Stimulated activated CD8-positive, alpha-beta memory T cell treated with anti-CD3 and anti-CD28 coated beads, Interleukin-7, amount 100 ng/mL, for 48 hours (primary cell): ENCODE measurements at places on chromosomes 3 and 15.
A peak's percentile ranks its signal among the peaks of the same experiment; 100 is the strongest.

- no peak for DNase-seq
Observed at GRCh38 chr3:69932501-69932900, 67.0 kb upstream of the SAMMSON start.

DNA sequence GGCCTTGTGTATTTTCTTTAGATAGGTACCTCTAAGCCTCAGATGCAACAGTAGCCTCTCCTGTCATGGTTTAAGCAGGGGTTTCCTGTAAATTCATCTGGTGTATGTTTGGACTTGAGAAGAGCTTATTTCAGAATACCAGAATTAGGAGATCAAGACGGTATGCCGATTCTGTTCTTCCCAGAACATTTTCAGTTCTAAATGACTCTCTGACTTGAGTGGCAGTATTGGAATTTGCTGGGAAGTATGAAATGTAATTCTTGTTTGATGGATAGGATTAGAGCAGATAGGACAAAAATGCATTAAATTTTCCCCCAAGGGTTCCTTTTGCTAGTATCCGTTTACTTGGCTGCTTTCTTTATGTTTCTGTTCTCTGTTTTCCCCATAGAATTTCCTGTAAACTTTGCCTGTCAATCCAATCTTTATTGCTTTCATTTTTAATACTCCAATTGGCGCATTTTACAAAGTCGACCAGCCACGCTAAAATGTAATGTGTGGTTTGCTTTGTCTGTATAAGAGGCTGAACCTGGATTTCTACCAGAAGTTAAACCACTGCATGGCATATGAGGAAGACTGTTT lies 612.2 kb downstream of the RBMS3 start:
- DNase-seq: no peak

- DNase-seq: no peak
Observed at GRCh38 chr15:100597862-100598261, 4.1 kb downstream of the LINS1 start.

- no peak for DNase-seq
Observed at GRCh38 chr3:90091549-90091948, 984.1 kb downstream of the EPHA3 start.

GRCh38 chr3:170078620-170079281 lies 41.0 kb downstream of the GPR160 start:
- DNase-seq: no peak

GRCh38 chr3:166734734-166735133 lies 645.4 kb downstream of the ZBBX start:
- DNase-seq: no peak

DNA sequence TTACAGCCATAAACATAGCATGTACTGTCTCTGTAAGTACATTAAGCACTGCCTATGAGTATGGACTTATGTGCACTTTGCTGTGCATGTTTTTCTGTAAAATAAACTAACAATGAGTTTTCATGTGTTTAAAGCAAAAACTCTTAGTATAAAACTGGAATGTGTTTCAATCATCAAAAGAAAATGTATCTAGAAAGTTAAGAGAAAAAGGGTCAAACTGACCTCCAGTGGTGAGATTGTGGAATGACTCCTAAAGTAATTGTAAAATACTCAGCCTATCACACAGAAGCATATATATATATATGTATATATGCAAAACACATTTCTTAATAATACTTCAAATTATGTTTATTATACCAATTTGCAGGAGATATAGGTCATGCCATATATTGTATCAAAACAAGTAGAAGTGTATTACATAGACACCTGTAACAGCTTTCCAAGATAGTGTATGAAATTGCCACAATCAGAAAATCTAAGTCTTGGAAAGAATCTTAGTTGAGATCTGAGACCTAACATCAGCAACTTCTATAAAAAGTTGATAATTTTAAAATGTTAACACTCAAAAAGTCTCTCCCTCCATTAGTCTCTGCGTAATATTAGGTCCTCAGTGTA lies 199.6 kb downstream of the FMN1 start:
- DNase-seq: no peak

GRCh38 chr3:9040996-9041395 lies 77.7 kb upstream of the RAD18 start:
- DNase-seq: no peak

DNA sequence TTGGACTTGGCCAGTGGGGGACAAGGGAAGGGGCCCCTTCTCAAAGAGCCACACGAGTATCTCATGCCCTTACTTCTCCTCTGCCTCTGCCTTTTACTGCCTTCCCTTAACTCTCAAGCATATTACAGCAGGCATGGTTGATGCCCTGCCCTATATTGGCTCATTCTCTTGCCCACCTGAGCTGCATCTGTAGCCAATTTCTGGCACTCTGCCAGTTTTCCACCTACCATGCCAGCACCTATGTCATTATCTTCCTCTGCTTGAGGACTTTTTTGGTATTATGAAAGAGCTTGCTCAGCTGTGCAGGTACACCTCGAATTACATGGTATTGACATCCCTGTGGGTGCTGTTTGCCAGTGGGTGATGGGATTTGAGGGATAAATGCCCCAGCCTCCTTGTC lies 181.8 kb downstream of the OXSM start:
- no peak for DNase-seq

DNA sequence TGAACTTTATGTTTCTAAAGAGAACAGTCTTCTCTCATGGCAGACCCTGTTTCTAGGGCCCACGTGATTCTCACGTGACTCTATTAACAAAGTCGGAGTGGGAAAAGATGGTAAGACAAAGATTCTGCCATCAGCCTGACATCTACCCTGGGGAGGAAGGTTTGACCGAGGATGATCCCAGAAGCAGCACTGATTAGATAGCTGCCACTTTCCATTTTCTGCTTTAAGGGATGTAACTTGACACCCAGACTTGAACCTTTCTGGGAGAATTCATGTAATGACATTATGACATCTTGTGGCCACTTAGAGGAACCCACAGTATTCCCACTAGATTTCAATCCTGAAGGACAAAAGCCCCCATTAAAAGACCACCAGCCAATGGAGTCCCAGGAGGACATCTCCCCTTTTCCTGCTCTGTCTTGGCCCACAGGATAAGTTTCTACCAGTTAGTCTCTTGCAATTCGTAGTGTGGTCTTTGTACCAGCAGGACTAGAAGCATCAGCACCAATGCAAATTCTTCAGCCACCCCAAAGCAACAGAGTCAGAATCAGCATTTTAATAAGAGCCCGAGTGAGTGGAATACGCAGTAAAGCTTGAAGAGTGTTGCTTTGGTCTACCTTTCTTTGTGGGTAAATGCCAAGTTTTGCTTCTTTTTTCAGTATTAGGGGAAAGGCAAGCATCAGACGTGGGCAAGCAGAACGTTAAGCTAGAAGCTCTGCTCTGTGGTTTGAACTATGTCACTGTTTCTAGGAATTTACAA lies 480.5 kb upstream of the PROK2 start:
- no peak for DNase-seq

GRCh38 chr3:196611761-196612483 lies 27.6 kb upstream of the NRROS start:
- no peak for DNase-seq

DNA sequence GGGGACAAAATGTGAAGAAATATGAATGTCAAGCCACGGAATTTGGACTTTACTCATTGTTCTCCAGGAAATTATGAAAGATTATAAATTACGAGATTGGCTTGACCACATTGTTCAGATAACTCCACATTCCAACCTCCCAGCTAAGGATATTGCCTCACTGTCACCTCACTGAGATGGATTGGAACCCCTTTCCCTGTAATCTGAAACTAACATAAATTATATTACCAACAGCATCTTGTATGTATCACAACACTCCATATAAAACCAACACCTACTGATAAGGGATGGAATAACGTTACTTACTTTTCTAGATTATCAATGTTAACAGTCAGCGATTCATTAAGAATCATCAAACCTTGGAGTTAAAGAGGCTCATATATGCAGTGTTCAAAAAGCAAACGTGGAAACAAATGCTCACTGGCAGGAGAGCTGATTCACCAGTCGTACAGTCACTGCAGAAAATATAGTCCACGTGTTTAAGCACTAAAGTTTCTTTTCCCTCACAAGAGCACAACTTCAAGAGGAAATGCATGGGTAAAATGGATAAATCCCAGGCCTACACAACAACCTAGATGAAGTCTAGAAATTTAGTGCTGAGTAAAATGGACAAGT lies 451.5 kb downstream of the FGF12 start:
- no peak for DNase-seq

- no peak for DNase-seq
Observed at GRCh38 chr3:10520072-10520471, 14.7 kb upstream of the ATP2B2 start.

DNA sequence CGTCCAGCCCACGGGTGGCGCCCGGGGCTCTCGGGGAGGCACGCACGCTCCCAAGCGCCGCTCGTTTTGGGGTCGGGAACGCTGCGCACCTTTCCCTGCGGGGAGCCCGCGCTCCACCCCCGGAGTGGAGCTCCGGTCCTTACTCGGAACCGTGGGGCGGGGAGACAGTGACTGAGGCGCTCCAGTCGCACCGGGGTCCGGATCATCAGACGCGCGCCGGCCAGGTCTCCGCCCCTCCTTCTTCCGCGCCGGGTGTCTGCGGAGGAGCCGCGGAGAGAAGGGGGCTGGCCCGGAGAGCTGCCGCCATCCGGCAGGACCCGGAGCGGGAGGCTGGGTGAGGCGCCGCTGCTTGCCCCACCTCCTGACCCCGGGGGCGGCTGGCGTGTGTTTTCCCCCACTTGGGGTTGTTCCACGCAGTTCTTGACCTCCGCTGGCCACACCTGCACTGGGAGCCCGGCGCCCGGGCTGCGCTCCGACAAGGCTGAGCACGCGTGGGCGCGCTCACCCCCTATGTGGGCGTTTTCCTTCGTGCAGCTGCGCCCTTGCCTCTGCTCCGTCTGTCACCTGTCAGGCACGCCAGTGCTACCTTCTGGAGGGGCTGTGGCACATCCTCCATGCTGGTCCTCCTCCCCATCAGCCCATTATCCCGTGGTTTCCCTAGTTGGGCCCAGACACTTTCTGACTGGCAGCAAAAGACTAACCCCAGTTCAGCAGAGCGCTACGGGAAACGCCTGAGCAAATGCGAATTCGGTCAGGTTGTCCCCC lies at the start of gene MCF2L2:
Gene MCF2L2, minus strand, starts transcription at position 173 of the 765 bp plus-strand sequence. CDS start 642 bp downstream, outside the sequence.
- DNase-seq: peak; percentile 75

DNA sequence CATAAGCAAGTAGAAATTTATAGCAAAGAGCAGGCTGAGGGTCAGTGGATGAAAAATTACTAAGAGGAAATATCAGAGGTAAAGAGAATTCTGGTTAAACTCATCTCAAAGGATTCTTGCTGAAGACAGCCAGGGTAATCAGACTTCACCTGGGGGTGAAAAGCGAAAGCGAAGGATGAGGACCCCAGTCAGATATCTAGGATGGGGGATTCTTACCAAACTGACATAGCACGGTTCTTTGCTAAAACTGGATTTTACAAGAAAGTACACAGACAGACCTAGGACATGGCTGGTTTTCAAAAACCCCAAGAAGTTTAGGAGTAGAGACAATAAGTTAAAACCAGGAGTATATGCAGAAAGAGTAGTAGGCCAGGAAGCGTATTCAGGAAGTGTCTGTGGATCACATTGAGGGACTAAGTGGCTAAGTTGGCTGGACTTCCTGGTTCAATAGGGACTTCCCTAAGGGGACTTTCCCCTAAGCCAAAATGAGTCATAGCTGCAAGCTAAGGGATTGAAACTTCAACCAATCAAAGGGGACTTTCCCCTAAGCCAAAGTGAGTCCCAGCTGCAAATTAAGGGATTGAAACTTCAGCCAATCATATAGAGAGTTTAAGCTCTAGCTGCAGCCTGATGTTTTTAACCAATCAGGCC lies 2.4 kb upstream of the CFAP91 start:
- DNase-seq: no peak

DNA sequence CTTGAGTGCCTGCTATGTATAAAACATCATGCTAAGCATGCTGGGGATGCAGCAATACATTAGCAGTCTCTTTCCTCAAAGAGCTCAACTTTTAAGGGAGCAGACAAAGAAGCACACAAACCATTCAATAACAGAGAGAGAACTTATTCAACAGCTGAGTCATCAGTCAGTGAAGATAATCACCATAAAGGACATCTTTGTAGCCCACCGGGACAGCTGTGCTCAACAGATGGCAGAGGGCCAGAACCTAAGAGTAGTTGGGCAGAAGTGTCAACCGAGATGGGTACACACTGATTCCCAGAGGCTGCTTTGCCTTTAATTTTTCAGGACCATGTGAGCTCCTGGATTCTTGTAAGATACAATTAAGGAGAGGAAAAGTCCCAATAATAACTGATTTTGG lies 4.2 kb upstream of the RAB8B start:
- no peak for DNase-seq

- no peak for DNase-seq
Observed at GRCh38 chr3:128578346-128578745, 72.3 kb downstream of the RPN1 start.

- DNase-seq: no peak
Observed at GRCh38 chr3:62178032-62178431, 195.3 kb downstream of the FEZF2 start.

- no peak for DNase-seq
Observed at GRCh38 chr15:90862487-90862886, 5.9 kb upstream of the FURIN start.

- no peak for DNase-seq
Observed at GRCh38 chr15:35723852-35724251, 177.9 kb upstream of the DPH6 start.

DNA sequence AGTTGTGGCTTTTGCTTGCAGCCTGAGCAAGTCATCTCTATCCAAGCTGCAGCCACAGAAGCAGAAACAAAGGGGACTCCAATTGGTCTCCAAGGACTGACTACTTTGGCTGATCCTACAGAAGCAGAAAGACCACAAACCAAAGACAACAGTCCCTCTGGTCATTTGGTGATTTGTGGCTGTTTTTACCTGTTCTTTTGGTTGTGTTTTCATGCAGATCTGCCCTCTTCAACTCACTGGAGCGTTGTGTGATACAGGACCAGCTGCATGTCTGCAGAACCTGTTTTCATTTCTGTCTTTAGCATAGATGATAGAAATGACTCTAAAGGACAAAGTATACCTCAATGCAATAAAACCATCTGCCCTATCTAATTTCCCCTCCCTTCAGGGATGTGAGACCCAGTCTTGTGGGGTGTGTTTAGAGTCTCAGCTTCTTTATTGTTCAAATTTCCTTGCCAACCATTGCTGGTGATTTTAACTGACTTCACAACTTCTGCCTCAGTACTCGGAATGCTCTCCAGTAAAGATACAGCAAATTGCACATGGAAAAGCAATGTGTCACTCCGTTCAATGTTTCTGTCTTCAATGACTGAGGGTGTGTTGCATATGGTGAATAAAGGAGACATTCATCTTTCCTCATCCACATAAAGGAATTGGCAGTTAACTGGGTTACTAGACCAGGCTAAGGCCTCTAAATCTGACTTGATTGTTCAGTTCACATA lies 48.9 kb upstream of the SLC7A14 start:
- DNase-seq: no peak
